ENCODE measurements at places on chromosomes 2 and 18. TPM values are rescaled to one million over a fixed set of nuclear protein-coding genes. Genes with fewer than 3 reads are reported as not detected.

DNA sequence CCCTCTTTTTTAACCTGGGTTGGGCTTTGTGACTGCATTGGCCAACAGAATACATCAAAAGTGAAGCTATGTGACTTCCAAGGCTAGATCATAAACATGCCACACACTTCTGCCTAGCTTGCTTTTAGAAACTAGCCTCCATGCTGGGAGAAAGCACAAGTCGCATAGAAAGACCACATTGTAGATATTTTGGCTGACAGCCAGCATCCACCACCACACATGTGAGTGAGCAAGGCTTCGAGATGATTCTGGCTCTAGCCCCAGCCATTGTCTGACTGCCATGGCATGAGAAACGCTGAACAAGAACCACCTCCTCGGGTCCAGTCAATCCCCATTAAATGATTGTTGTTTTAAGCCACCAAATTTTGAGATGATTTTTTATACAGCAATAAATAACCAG, 66.8 kb upstream of the STPG4 start:
- H3K4me3 ChIP-seq = no peak overlapping the region
- no peak overlapping the region for H3K27ac ChIP-seq
- H3K36me3 ChIP-seq = no peaks in the 10 kb centered on the region
- no peak for DNase-seq

- H3K36me3 ChIP-seq = no peaks in the 10 kb centered on the region
- no peak for DNase-seq
These were observed 6.7 kb upstream of the ACAA2 start for GRCh38 chr18:49819823-49820671.

GRCh38 chr2:101121174-101121573, 30.0 kb downstream of the TBC1D8 start:
- no peaks in the 10 kb centered on the region for H3K27me3 ChIP-seq
- DNase-seq = no peak
- no peaks in the 10 kb centered on the region for H3K36me3 ChIP-seq
- H3K27ac ChIP-seq = peak overlapping the region; percentile 73

Gene LRP2
- total RNA-seq = 85.4 TPM

DNA sequence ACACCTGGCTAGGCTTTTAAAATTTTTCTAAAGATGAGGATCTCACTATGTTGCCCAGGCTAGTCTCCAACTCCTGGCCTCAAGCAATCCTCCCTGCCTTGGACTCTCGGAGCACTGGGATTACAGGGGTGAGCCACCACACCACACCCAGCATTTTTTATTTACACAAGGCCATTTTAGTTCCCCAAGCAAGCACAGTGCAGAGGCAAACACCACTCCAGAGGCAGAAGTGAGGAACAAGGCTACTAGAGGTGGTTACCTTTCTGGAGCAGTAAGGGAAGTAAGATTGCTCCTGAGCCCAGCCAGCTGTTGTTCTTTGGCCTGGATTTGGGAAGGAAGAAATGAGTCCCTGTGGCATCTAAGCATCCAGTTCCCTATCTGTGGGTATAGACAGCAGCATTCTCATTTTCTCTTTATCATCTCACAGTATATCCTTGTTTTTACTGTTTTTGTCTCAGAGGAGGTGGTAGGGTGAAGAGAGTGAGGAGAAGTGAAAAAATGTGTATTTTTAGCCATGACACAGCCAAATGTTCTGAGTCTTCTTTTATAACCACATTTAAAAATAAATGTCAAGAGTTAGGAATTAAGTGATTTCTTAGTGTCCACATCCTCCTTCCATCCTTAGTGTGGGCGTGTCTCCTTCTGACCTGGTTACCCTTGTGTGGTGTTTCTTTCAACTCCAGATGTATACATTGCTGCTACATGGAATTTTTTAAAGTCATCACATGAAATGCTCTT, 10.5 kb upstream of the TTC39C start:
- H3K27me3 ChIP-seq = no peaks in the 10 kb centered on the region
- H3K27ac ChIP-seq = no peak overlapping the region
- no peaks in the 10 kb centered on the region for H3K36me3 ChIP-seq
- no peak for DNase-seq

Gene SLC8A1
- 33.9 TPM for total RNA-seq

Gene SLC19A3
- total RNA-seq = 4.4 TPM

GRCh38 chr2:237864940-237865622, 5.7 kb downstream of the RAMP1 start:
- no peak overlapping the region for H3K4me3 ChIP-seq
- peak; percentile 40 for DNase-seq
- H3K27me3 ChIP-seq = no peaks in the 10 kb centered on the region
- no peaks in the 10 kb centered on the region for H3K4me1 ChIP-seq
- no peak overlapping the region for H3K27ac ChIP-seq

Gene ELOA2
- not detected for total RNA-seq

DNA sequence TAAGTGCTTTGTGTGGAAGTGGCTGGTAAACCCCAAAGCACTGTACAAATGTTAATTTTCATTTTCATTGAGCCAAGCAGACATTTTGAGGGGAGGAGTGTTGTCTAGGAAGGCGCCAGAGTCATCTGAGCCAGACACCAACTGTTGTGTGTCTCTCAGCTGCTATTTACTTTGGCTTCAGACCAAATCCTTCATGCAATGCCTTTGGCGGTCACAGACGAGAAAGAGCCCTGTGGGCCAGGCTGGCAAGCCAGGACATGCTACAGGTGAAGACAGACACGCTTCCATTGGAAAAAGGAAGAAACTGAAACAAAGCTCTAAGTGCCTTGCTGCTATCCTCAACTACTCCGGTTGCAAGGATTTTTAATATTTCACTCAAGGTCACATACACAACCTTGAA, 115.4 kb upstream of the CDC42EP3 start:
- no peaks in the 10 kb centered on the region for H3K36me3 ChIP-seq
- no peaks in the 10 kb centered on the region for H3K27me3 ChIP-seq
- no peaks in the 10 kb centered on the region for H3K4me1 ChIP-seq
- no peak overlapping the region for H3K4me3 ChIP-seq
